Karpas-422 (cell line): ENCODE measurements at places on chromosomes 2 and 18.

GRCh38 chr2:10717628-10718027 is 3.8 kb upstream of the ATP6V1C2 start:
- DNase-seq, result no peak

DNA sequence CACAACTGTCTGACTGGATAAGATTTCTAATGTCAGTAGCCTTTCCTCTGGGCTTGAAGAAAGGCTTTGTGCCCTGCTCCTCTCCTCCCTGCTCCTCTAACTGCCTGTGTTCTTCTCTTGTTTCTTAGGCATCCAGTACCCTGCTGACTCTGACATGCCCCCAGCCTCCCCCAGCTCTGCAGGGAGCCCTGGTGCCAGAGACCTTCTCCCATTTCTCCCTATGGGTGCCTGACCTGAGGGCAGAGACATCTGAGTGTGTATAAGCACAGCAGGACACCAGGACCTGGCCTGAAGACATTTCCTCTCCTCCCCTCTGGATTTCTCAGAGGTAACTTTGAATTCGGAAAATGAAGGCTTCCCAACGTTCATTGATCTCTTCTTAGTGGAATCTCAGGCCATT is 23.6 kb downstream of the RNF144A start:
- DNase-seq, result no peak

GRCh38 chr18:67589325-67589724 is 72.8 kb upstream of the DSEL start:
- DNase-seq, result peak; percentile 38

DNA sequence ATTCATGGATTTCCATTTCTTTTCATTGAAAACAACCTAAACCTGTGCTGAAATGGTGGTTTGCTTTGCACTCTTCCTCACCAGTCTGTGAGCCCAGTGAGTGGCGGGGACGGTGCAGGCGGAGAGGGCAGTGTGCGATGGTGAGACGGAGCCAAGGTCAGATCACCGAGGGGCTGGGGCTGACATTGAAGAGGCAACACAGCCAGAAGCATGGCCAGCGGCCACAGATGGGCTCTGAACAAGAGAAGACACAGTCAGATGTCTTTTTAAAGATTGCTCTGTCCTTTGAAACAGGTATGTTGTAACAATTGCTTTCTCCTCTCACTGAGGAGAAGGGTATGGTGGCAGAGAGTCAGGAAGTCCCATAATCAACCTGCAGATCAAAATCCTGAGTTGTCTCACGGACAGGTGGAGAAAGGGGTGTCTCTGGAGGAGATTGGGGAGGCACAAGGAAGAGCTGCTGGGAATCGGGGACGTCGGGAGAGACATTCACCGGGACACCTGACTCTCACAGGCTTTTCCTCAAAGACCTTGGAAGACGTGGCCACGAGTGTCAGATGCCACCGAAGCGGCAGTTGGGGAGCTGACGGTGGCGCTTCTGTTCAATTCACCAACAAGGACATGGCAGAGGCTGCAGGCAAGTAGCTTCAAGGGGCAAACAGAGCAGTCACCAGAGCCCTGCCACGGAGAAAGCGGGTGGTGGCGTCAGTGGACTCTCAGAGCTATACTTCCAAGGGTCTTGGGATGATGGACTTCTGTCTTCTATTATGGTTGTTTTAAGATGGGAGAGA is 12.1 kb upstream of the ZNF516 start:
- DNase-seq, result no peak

GRCh38 chr2:128745946-128746345 is 427.3 kb upstream of the HS6ST1 start:
- DNase-seq, result no peak

GRCh38 chr2:105387225-105387624 is 11.6 kb downstream of the FHL2 start:
- no peak for DNase-seq

DNA sequence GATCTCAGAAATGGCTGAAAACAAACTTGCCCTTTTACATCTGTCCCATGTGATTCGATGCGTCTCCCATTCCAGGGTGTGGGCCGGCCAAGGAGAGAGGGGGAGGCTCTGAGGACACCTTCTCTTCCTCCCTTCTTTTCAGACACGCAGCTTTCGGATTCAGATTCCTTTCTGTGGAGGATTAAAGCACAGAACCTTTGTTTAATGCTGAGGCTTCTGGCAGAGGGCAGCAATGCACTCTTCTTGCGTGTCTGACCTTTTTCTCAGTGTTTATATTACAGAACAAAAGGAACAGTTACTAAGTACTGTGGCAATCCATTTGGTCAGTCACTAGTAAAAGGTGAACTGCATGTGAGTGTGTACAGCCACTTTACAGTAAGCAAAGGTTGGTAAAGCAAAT is 268.9 kb upstream of the CCDC68 start:
- DNase-seq, result no peak

DNA sequence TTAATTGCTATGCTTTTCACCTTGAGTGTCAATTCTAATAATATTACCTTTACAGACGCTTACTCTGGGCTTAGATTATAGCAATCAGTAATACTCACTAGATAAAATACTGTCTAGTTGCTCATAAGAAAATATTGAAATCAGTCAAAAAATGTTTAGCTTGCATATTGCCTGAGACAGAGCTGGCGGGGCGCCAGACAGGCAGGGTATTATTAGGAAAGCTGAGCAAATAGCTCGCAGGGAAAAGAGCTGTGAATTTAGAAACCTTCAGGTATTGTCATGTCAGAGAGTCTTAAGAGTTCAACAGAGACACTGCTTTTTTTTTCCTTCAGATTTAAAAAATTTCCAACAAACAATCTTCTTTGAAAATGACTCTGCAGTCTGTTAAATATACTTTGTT is 118.4 kb downstream of the MEIS1 start:
- DNase-seq, result no peak

DNA sequence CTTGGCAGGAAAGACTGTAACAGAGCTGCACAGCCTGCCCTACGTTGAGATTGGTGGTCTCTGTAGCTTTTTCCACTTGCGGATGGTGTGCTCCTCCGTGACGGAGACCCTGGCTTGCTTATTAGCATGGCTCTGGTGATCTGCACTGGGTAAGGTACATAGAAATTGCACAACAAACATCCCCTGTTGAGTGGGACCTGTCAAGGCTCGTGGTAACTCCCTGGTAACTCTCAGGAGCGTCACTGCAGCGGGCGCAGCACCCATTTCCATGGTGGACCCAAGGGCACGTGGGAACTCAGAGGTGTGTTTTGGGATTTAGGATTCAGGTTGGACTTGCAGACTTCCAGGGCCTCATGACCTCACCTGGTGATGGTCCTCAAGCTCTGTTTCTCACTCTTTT is 1.1 kb downstream of the TRAF3IP1 start:
- DNase-seq, result no peak

DNA sequence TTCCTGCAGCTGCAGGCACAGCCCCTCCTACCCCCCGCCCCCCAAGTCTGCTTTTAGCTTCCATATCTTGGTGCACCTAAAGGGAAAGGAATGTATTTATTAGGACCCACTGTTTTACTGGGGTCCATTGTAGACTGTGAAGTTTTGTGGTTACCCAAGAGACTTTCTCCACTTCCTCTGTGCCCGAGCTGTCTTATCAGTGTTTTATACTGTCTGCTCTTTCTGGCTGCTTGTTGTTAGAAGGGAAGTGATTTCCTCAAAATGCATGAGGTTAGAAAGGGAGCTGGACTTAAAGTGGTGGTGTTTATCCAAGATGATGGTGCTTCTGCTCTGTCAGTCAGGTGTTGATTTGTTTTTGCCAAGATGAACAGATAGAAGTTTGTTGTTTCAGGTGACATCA is 85.0 kb downstream of the PTH2R start:
- DNase-seq, result no peak

DNA sequence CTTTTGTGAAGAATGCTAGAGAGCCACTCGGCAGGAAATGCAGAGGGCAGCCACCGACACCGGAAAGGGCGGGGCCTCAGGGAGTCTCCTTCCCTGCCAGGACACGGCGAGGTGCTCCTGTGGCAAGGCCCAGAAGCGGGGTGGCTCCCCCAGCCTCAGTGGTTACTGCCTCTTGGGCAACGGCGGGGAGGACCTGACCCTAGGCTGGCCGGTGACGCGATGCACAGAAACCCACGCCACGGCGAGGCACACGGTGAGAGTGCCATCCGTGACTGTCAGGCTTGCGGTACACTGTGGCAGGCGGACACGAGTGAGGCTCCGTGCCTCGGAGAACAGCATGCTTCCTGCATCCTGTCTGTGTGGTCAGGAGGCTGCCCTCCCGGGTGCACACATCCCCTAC is 47.8 kb downstream of the ZAP70 start:
- no peak for DNase-seq

- DNase-seq, result no peak
These were observed 3.6 kb downstream of the CNRIP1 start for GRCh38 chr2:68316111-68316510.

GRCh38 chr2:143524559-143525401 is 395.6 kb downstream of the ARHGAP15 start:
- DNase-seq, result peak; percentile 14

DNA sequence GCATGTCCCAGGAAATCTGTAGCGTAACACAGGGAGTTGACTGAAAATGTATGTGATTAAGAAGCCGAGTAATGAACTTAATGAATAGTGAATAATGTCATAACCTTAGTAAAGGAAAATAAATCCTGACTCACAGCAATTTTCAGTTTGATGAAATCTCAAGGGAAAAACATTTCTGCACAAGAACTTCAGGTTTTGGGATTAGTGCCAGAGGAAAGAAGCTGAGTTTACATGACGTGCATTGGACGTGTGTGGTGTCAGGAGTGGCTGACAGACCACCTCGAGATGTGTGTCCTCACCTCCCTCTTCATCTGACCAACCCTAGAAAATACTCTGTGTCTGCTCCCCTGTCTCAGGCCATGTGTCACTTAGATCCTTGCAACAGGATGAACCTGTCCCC is 39.1 kb downstream of the VWA3B start:
- DNase-seq, result peak; percentile 25

GRCh38 chr2:110114831-110115255 is 779 bp downstream of the MALL start:
- DNase-seq, result no peak

- DNase-seq, result no peak
These were observed 8.0 kb downstream of the TUBA3E start for GRCh38 chr2:130190237-130190636.

- DNase-seq, result no peak
These were observed 43.1 kb upstream of the ATP8B1 start for GRCh38 chr18:57846258-57846657.

DNA sequence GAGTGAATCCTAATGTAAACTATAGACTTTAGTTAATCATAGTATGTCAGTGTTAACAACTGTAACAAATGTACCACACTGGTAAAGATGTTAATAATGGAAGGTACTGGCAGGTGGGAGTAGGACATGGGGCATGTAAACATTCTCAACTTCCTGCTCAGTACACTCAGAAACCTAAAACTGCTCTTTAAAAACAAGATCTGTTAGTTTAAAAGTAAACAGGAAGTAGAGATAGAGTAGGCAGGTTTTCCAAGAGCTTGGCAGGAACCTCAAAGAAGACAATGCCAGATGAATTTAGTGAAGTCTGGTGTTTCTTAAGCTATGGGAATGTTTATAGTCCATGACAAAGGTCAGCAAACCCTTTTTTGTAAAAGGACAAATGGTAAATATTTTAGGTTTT is 46.6 kb downstream of the CCDC138 start:
- no peak for DNase-seq

- DNase-seq, result peak; percentile 97
These were observed 36.2 kb downstream of the CHST10 start for GRCh38 chr2:100381240-100381639.

DNA sequence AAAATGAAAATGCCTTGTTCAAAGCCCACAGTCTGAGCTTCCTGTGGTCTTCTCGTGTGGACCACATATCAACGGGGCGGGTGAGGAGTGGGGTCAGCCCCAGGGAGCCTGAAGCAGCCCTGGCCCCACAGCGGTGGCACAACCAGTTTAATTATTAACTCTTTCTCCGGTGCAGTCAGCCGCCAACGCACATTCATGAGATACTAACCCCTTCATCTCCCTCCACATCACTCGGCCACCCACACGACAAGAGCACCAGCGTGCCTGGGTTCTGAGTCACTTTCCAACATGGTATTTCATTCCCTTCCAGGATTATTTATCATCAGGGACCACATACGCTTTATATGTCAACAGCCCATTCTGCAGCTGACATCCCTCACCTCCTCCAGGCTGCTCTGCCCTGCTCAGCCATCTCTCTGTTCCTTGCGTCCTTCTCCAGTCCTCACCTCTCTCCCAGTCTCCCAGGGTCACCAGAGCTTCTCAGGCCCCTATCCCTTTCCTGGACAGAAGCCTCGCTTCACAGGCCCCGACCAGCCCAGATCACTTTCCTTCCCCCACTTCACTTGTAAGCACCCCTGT is 48.0 kb upstream of the ID2 start:
- no peak for DNase-seq

- DNase-seq, result no peak
These were observed 105.3 kb upstream of the FOSL2 start for GRCh38 chr2:28287256-28287915.
